ENCODE measurements at places on chromosomes 7 and 10.

GRCh38 chr7:154856733-154857132, 146.2 kb downstream of the PAXIP1 start:
- DNase-seq: no peak

- no peak for DNase-seq
Measured at GRCh38 chr10:42532996-42533395, 105.4 kb downstream of the ZNF33B start.

- DNase-seq: no peak
Measured at GRCh38 chr7:96319439-96319838, 2.5 kb downstream of the SLC25A13 start.

- no peak for DNase-seq
Measured at GRCh38 chr7:150502519-150502918, 12.2 kb upstream of the GIMAP7 start.

GRCh38 chr7:106193661-106194060, 81.5 kb upstream of the SYPL1 start:
- no peak for DNase-seq

DNA sequence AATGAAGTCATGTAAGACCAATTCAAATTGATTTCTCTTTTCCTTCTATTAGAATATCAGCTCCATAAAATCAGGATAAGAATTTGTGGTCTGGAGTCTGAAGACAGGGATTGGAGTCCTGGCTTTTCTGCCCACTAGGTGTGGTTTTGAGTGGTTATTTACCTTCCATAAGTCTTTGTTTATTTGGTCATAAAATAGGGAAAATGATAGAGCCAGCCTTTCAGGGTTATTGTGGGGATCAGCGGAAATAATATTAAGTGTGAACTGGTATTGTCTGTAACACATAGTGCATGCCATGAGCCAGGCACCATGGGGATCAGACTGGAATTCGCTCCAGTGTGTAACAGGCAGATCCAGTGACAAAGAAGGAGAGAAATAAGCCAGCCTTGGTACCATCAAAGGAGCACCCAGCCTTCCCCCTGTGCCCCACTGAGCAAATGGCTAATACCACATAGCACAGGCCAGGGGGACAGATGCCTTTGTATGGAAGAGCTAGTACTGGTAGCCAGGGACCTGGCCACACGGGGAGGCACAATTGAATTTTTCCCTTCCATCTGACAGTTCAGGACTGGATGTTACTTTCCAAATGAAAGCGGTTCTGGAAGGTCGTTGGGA, 509.7 kb upstream of the PODXL start:
- DNase-seq: peak; percentile 25

GRCh38 chr10:17236468-17237148, 8.6 kb downstream of the VIM start:
- no peak for DNase-seq

DNA sequence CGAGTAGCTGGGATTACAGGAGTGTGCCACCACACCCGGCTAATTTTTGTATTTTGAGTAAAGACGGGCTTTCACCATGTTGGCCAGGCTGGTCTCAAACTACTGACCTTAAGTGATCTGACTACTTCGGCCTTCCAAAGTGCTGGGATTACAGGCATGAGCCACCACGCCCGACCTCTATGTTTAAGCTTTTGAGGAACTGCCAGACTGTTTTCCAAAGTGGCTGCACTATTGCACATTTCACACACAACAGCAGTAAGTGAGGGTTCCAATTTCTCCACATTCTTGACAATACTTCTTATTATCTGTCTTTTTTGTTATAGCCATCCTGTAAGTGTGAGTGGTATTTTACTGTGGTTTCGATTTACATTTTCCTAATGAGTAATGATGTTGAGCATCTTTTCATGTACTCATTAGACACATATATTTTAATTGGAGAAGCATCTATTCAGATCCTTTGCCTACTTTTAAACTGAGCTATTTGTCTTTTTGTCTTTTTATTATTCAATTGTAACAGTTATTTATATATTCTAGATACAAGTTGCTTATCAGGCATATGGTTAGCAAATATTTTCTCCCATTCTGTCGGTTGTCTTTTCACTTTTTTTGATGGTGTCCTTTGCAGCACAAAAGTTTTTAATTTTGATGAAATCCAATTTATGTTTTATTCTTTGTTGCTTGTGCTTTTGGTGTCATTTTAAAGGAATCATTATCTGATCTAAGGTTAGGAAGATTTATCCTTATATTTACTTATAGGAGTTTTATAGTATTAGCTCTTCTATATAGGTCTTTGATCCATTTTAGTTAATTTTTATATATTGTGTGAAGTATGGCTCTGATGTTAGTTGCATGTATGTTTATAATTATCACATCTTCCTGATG, 12.8 kb upstream of the IRF5 start:
- DNase-seq: no peak

GRCh38 chr10:78768041-78768835, 300.5 kb upstream of the ZMIZ1 start:
- DNase-seq: peak; percentile 59

GRCh38 chr7:85262891-85263290, 76.0 kb upstream of the SEMA3D start:
- DNase-seq: no peak

DNA sequence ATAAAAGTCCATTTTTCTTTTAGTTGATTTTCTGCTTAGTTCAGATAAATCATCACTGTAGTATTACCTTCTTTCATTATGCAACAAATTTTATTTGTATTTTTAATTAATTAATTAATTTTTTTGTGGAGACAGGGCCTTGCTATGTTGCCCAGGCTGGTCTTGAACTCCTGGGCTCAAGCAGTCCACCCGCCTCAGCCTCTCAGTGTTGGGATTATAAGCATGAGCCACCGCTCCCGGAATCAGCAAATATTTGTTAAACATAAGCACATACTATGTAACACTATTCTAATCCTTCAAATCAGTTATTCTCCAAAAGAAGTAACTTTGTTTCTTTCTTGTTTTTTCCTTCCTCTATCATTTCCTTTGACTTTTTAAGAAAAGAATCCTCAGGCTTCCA, 584.8 kb upstream of the ANKRD30A start:
- no peak for DNase-seq

DNA sequence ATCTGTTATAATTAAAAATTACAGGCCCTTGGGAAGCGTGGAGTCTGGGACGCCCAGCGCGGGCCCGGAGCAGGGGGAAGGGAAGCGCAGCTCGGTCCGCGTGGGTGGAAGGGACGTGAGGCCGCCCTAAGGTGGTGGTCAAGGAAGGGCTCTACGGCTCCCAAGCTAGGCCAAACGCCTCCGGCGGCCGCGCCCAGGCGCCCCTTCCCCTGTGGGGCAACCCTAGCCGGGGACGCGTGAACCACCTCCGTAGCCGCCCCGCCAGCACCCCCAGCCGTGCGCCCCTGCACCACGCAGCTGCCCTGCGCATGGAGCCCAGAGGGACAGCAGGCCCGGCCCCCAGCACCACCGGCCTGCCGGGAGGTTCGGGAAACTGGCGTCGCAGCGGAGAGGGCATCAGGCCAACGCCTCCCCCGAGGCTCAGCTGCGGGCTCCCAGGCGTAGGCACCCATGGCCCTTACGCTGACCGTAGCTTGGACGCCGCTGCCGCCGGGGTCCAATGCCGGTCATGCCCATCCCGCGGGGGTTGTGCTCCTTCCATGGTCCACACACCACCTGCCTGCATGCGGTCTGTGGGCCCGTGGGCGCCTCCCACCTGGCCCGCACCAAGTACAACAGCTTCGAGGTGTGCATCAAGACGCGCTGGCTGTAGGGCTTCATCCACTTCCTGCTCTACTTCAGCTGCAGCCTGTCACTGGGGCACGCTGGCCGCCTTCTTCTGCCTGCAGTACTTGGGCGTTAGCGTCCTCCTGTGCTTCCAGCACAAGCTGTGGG, 166.7 kb downstream of the SEPTIN7 start:
- no peak for DNase-seq

GRCh38 chr7:92466682-92467081, 11.1 kb downstream of the ERVW-1 start:
- DNase-seq: no peak

- no peak for DNase-seq
Measured at GRCh38 chr10:1472178-1472958, 265.0 kb downstream of the ADARB2 start.

DNA sequence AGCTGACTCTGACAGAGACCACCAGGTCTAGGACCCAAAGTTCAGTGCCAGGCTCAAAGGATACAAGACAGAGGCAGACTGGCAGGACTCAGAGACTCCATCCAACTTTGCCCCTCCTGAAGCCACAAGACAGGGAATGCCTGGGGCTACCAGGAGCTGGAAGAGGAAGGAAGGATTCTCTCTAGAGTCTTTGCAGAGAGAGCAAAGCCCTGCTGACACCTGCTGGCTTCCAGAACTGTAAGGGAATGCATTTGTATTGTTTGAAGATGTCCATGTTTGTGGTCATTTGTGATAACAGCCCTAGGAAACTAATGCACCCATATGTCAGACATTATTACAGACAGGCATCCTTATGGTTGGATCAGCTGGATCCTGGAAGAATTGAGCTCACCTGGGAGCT, 132.3 kb upstream of the C7orf33 start:
- no peak for DNase-seq

DNA sequence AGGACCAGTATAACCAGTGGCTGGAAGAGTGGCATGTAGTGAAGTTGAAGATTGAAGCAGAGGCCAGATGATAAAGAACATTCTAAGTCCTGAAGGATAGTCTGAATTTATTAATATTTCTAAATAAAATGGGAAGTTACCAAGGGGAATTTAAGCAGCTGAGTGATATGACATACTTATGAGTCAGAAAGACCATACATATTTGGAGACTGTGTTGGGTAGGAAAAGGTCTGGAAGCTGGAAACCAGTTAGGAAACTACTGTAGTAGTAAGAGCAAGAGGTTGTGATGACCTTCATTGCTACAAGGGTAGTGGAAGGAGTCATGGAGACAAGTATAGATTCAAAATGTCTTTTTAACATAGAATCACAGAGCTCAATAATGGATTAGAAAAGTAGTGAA, 752.3 kb downstream of the SUGCT start:
- DNase-seq: peak; percentile 57

GRCh38 chr10:22733992-22734391, 19.6 kb upstream of the PIP4K2A start:
- DNase-seq: no peak

DNA sequence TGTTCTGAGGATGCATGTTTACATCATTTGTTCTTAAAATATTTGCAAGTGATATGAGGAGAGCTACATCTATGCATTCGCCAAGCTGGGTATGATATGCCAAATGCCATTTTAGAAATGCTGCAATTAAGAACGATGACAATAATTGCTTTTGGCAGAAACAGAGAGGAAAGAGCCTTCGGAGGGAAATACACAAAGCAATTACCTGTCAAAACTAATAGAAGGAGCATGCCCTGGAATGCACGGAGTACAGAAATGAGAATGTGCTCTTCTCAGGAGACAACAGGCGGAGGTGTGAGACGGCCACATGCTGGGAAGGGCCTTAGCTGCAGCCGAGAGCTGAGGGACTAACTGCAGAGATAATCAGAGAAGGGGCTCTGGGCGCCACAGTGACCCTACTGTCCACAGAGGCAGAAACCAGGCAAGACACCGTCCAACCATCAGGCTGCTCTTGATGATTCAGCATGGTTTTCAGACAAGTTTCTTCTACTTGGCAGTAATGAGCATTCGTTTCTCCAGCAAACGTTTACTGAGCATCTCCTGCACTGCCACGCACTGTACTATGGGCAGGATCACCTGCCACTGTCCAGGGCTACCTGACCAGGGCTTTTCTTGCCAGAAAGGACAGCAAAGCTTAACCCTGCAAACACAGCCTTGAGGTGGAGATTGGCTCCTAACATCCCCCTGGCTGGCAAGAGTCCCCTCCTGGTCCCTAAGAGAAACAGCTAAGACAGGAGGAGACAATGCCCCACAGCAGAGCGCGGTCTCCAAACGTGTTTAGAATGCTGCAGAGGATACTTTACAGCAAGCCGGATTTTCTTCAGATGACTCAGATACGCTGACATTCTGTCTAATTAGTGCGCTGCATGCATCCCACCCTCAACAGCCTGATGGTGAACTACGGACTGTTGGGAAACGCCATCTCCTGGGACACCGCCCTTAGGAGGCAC, 18.1 kb downstream of the VIPR2 start:
- no peak for DNase-seq

Measured in fibroblast of skin of right quadriceps (primary cell).